Naive thymus-derived CD8-positive, alpha-beta T cell (primary cell): ENCODE measurements at places on chromosomes 3 and 15. TPM values are rescaled to one million over a fixed set of nuclear protein-coding genes. Genes with fewer than 3 reads are reported as not detected.

GRCh38 chr3:111652492-111653180 lies 57.5 kb upstream of the ZBED2 start:
- no peak for DNase-seq

DNA sequence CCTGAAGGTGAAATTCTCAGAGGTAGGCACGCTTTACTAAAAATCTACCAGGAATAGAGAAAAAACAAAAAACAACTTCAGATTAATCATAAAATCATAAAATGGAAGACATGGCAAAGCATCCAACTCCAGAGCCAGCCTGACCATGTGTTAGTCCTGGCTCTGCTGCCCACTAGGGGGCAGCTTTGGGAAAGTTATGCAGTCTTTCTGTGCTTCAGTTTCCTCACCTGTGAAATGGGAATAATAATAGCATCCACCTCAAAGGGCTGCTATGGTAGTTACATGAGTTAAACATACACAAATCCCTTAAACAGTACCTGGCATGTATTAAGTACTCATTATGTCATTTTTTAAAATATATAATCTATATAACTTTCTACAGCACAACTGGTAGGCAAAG lies 52.3 kb downstream of the WNT5A start:
- no peak for DNase-seq

DNA sequence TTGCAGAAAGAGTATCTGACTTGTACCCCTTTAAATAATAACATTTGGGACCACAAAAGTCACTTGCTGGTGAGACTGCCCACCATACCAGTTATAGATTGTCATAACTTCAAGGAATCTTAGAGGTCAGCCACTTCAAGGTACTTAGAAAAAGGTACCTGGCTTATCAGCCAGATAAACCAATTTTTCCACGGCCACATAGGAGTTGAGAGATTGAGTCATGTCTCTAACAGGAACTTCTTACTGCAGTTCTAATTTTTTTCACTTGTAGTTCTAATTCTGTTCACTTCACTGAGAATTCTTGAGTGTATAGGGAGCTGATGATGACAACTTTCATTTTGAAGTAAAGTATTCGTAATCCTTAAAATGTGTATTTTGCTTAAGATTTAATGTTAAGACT lies 317.1 kb upstream of the CBLB start:
- DNase-seq, result no peak

GRCh38 chr3:76941376-76941775 lies 98.5 kb upstream of the ROBO2 start:
- DNase-seq, result no peak

- DNase-seq, result no peak
Observed at GRCh38 chr3:59412516-59412915, 362.7 kb upstream of the CFAP20DC start.

GRCh38 chr15:73796331-73796831 lies 43.2 kb upstream of the INSYN1 start:
- no peak for DNase-seq

- DNase-seq, result no peak
Observed at GRCh38 chr3:167811031-167811430, 75.5 kb downstream of the SERPINI1 start.

DNA sequence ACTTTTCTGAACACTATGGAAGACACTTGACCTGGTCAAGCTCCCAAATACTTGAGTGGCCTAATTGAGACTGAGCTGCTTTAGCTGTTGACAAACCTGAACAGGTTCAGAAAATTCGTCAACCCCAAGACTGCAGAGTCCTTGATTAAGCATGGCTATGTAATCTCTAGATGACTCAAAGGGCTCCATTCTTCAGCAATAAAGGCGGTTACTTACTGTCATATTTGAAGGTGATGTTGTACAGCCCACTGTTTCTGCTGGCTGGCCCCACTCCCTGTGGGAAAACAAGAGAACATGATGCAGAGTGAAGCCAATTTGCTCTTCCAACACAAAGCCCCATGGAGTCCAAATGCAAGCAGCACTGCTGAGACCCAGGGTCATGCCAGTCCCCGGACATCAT lies 45.1 kb downstream of the IL17RD start:
- no peak for DNase-seq

DNA sequence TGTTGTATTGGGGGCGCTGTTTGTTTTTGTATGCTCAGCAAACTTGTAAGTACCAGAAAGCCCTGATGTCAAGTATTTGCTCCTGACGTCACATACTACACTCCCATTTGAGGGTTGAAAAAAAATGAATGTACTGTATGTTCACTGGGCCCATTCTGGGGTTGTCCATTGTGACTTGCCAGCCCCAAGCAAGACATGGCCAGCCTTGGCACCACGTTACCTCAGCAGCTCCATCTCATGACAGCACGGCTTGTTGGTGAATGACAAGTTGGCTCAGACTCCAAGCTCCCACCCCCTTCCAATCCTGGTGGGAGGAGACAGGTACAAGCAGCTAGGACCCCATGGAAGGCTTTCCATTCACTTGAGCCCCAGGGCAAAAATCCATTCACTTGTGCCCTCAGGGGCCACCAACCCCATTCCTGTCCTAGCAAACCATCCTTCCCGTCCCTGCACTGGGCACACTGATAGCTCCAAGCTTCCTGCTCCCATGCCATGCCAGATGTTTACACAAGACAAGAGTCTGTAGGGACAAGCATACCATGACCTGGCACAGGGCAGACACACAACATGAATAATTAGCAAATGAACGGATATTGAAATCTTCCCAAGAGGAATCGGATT lies 1.6 kb downstream of the PHGR1 start:
- DNase-seq, result no peak

DNA sequence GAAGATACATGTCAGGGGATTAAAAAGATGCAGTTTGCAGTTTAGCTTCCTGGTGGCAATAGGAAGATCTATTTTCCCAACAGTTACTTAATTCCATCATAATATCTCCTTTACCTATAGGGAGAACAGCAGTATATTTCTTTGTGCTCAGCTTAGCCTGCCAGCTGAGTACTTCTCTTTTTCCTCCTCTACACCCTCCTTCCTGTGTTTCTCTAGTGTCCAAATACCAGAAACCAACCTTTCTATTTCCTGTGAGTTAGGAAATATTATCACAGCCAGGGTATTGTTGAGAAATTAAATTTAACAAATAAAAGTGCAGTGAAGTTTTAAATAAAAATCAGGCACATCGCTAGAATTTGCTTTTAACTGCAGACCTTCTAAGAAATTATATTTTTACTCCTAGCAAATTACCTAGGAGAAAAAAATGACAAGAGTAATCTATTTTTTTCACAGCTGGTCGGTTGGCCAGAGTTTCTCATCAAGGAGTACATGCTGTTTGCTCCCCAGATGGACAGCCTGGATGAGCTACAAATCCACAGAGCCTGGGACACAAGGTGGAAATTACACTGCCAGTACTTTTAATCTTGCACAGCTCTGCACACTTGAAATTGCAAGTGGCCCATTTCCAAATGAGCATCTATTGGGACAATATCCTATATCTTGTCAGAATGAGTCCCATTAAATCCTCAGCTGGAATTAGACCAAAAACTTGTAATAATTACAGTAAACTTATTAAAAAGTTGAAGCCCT lies 185.2 kb upstream of the CFAP20DC start:
- no peak for DNase-seq

DNA sequence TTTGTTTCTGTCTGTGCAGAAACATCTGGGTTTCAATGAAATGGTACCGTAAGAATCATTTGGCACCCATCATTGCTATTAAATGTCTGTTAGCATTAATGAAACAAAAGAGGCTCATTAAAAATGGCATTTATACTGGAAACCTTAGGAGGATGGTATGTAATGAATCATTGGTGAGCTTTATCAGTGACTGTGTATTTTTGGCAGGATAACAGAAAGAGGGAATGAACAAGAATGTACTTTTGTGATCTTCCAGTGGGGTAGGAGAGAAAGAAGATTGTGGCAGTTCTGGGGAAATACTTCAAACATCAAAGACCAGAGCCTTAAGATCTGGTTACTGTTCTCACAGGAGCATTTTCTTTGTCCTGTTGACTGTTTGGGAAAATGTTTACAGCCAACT lies 4.7 kb upstream of the DCBLD2 start:
- DNase-seq, result no peak

- no peak for DNase-seq
Observed at GRCh38 chr15:45640616-45641015, 5.8 kb downstream of the SQOR start.

DNA sequence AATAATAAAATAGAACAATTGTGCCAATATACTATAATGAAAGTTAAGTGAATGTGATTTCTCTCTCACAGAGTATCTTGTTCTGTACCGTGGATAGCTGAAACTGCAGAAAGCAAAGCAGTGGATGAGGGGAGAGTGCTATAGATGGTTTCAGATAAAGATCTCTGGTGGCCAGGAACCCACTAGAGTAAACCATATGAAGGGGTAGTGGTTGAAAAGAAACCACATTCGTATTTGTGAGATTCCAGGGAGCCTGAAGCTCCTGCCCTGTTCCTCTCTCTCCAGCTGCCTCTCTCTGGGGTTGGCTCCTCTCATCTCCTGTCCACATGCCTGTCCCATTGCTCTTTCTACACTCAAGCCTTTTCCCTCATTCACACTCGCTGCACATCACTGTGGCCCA lies 8.9 kb downstream of the ABHD17C start:
- DNase-seq, result no peak

GRCh38 chr15:87365186-87365585 lies 891.4 kb downstream of the NTRK3 start:
- DNase-seq, result no peak

Gene EFHB
- polyA plus RNA-seq, result 1.5 TPM

Gene SHF
- polyA plus RNA-seq, result 1.1 TPM

Gene CAMK1
- 1.1 TPM for polyA plus RNA-seq

Gene ACOX2
- not detected for polyA plus RNA-seq

Gene ISL2
- not detected for polyA plus RNA-seq

Gene C2CD4B
- not detected for polyA plus RNA-seq

Gene RPUSD2
- polyA plus RNA-seq, result 18.7 TPM

Gene ECE2
- polyA plus RNA-seq, result not detected

Gene SLC9A9
- 19.4 TPM for polyA plus RNA-seq

Gene ATP13A5
- not detected for polyA plus RNA-seq

Gene CFAP161
- polyA plus RNA-seq, result not detected

Gene ALAS1
- 18.5 TPM for polyA plus RNA-seq

Gene SI
- polyA plus RNA-seq, result not detected
